ENCODE measurements at places on chromosomes 3 and 15.

GRCh38 chr3:115788921-115789470 lies 165.7 kb downstream of the GAP43 start:
- no peak for DNase-seq

GRCh38 chr3:186605078-186605477 lies 7.8 kb upstream of the AHSG start:
- DNase-seq = no peak

DNA sequence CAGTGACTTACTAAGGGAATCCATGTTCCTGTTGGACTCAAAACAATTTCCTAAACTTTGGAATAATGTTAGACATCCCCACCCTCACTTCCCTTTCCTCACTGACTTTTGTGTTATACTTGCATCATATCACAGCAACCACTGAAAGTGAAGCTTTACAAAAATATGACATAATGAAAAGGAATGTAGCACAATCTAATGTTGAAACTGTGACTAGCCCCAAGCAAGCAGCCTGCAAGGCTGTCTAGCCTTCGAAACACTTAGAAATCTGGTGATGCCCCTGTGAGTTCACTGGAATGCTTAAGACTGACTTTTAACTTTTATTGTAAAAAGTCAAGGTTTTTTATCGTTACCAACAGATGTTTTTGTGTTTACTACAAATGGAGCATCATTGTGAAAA lies 203.7 kb upstream of the ZNF385D start:
- no peak for DNase-seq

- DNase-seq = no peak
Measured at GRCh38 chr15:29904757-29905417, 82.6 kb upstream of the TJP1 start.

GRCh38 chr3:61685755-61686154 lies 124.4 kb downstream of the PTPRG start:
- DNase-seq = peak; percentile 22

- DNase-seq = no peak
Measured at GRCh38 chr3:72317491-72317890, 530.8 kb downstream of the SHQ1 start.

- no peak for DNase-seq
Measured at GRCh38 chr3:134460965-134461364, 24.8 kb downstream of the ANAPC13 start.

GRCh38 chr3:48430708-48431101 lies 819 bp upstream of the PLXNB1 start:
- no peak for DNase-seq

GRCh38 chr3:44584646-44585501 lies at the start of gene ZNF660:
Gene ZNF660 (plus strand): TSS chr3:44584964. CDS start chr3:44594194, 9,230 bp downstream.
- peak; percentile 11 for DNase-seq

GRCh38 chr3:180700941-180701340 lies 21.7 kb upstream of the CCDC39 start:
- no peak for DNase-seq

DNA sequence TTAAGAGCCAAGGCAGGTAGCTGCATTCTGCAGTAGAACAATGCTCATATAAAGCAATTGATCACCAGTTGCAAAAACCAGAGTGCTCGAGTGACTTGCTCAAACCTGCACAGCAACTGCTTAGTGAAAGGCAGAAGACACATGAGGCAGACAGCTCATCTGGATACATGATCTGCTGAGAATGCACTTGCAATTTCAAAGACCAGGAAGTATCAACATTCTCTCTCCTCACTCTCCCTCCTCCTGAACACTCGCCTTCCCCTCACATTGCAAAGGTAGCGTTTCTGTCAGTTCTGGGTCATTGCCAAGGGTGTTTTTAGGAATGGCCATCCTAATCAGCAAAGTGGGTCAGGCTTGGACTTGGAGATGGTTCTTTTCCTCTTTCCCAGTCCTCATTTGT lies 61.0 kb downstream of the BFSP2 start:
- no peak for DNase-seq

DNA sequence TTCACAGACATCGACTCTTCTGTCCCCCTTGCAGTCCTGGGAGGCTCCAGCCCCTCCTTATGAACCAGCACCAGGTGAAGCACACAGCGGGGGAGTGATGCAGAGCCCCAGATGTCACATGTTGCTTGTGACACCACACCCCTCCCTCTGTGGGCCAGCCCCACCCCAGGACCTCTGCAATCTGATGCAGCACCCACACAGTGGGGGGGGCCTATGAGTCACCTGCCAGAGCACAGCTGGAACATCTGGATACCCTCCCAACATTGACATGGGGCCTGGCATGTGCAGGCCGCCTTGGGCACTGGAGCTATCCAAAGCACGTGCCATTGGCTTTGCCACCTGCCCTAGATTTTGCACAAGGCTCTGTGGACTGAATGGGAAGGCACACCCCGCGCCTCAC lies 70.5 kb downstream of the FEM1B start:
- DNase-seq = no peak

DNA sequence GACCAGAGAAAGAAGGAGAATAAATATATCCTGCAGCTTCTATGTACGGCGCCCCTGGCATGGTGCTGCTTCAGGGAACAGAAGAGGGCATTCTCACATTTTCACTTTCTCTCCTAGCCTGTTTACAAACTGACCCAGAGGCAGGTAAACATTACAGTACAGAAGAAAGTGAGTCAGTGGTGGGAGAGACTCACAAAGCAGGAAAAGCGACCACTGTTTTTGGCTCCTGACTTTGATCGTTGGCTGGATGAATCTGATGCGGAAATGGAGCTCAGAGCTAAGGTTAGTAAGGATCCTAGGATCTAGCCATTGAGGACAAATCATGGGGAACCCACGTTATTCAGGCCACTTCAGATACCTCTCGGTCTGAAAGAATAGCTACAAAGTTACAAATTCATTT lies 26.4 kb downstream of the HACD3 start:
- DNase-seq = no peak

DNA sequence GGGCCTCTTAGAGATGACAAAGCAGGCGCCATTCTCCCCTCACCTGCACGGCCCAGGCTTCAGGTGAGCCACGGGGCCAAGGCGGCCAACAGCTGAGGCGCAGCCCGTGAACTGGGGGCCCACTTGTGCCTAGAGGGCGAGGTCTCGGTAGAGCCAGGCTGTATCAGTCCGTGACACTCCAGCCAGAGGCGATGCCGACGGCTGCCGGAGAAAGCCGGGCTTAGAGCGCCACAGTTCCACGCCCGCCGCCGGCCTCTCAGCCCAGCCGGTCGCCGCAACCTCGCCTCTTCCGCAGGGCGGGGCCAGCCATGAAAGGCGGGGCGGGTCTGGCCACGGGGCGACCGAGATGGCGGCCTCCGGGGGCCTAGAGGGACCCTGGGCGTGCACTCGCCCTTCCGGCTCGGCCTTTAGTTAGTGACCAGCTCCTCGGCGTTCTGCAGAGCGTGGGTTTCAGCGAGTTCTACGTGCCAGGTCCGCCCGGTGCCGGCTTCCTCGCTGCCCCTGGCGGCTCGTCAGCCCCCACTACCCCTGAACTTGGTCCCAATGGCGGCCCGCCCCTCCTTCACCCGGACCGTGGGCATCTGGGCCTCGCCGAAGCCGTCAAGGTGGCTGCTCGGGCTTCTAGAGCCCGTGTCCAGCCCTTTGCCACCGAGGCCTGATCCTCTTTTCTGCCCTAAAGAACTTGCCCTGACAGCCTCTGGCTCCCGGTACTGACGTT lies at the start of gene ZNF621:
Gene ZNF621, plus strand, starts transcription at position 393 of the 718 bp plus-strand sequence. CDS start 881 bp downstream, outside the sequence.
- peak; percentile 96 for DNase-seq

DNA sequence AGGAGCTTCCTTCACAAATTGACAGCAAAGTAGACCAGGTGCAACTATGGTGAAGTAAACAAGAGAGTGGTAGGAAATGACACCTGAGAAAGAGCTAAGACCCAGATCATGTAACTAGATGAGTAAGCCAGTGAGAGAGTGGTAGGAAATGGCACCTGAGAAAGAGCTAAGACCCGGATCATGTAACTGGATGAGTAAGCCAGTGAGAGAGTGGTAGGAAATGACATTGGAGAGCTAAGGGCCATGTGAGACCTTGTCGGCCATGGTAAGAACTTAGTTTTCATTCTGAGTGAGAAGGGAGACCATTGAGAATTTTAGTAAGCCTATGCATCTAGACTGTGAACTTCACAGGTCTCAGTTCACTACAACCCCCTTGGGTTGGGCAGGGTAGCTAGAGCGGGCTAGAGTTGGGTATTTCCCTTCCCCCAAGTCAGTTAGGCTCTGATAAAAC lies 5.4 kb upstream of the SENP7 start:
- peak; percentile 13 for DNase-seq

DNA sequence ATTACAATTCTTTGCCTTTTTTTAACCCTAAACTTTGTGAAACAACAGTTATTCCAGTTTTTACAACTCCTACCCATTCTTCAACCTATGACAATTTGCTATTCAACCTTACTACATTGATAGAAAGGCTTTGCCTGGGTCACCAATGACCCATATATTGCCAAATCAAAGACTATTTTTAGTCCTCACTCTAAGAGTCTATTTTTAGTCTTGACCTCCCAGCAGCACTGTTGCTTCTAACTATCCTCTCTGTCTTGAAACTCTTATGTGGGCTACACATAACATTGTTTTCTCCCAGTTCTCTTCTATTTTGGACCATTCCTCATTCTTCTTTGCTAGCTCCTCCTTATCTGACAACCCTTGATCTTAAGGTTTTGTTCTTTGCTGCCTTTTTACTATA lies 71.4 kb downstream of the C3orf80 start:
- no peak for DNase-seq

GRCh38 chr3:128569756-128570155 lies 76.8 kb upstream of the GATA2 start:
- no peak for DNase-seq

GRCh38 chr3:115099986-115100571 lies 47.0 kb downstream of the ZBTB20 start:
- peak; percentile 65 for DNase-seq

- DNase-seq = no peak
Measured at GRCh38 chr3:160618363-160618762, 53.0 kb upstream of the KPNA4 start.

GRCh38 chr3:190010486-190010885 lies 110.2 kb downstream of the P3H2 start:
- DNase-seq = no peak

DNA sequence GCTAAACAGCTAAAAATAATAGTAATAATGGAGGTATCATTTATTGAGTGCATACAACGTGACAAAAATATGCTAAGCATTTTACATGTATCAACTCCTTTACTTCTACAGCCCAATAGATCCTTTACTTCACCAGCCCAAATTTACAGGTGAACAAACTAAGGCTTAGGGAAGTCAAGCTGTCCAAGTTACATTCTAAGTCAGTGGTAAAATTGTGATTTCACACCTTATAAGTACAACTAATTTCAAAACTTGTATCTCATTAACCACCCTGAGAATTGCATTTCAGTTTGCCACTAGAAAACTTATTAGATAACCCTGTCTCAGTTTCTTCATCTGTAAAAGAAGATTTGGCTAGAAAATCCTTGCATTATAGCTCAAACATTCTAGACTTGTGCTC lies 10.7 kb downstream of the SLC33A1 start:
- no peak for DNase-seq

GRCh38 chr3:106813742-106814141 lies 563.5 kb upstream of the CCDC54 start:
- DNase-seq = no peak

DNA sequence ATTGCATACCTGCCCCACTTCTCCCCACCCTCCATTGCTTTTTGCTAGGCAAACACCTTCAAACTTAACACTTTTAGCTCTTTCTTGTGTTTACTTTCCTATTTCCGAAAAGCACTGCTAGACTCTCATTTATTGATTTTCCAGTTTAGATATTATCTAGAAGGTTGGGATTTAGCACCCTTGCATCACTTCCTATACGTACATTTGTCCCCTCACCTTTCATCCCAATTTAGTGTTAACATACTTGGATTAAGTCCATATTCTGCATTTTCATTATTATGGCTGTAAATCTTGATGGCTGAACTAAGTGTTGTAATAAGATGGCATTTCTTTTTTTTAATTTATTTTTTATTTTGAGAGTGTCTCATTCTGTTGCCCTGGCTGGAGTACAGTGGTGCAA lies 39.5 kb downstream of the GOLGA6L10 start:
- no peak for DNase-seq

DNA sequence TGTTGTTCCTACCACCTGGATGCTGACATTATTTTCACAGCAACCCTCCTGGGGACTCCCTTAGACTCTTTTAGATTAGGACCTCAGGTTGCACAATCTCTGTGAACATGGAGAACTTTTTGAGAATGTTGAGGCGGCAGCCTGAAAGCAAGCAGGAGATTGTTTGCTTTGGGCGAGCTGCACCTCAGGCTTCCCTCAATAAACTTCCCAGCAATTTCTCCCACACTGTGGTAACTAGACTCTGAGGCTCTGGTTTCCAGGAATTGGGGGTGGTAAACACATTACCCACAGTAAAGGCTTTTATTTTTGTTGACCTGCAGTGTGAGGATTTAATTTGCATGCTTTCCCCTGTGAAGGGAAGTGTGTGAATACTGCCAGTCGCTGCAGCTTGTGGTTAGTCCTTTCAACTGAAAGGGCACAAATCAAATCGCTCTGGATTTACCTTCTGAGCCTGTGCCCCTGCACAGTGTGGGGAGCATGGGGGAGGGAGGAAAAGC lies 35.2 kb upstream of the SIAH2 start:
- DNase-seq = no peak

GRCh38 chr3:134409041-134409440 lies 34.8 kb upstream of the AMOTL2 start:
- no peak for DNase-seq

DNA sequence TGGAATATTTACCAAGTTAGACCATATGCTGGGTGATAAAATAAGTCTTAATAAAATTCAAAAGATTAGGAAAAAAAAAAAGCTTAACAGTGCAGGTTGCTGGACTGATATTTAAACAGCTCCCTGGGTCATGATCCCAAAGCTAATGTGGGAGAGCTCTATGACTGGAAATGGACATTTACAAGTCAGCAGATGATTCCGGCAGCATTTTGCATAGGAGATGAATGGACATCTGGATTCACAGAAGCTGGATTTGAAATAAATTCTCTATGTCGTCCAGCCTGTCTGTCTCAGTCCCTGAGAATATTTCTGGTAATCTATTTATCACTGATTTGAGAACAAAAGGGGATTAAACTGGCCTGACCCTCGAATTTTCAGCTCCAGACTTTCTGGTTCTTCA lies 52.3 kb upstream of the KLHL25 start:
- no peak for DNase-seq

- no peak for DNase-seq
Measured at GRCh38 chr3:165446555-165446954, 250.4 kb upstream of the SLITRK3 start.

DNA sequence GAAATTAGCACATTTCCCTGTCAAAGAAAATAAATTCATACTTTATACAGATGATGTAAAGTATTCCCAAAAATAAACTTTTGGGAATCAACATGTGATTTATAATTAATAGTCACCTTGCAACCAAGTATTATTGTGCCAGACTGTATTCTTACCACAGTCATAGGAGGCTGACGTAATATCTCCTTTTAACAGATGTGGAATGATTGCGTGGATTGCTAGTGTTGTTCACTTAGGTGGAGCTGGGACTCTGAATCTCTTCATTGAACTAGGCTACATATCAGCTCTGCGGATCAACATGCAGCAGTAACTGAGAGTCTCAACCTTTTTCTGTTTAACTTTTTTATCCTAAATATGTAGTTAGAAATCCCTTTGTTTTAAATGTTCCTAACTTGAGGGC lies 37.2 kb downstream of the PXK start:
- DNase-seq = no peak
